A549 treated with Mapracorat at 1 μM for 4 hours (cell line): ENCODE measurements at places on chromosomes 6 and 20. TPM values are rescaled to one million over a fixed set of nuclear protein-coding genes. Genes with fewer than 3 reads are reported as not detected.

The GJA10 gene
- total RNA-seq: not detected in 5 replicates

The SRF gene
- total RNA-seq: 12.3 to 16.9 TPM (median 16.1 TPM) in 5 replicates

The PAX1 gene
- 0.06 TPM in 1 of 5 replicates, not detected in the others for total RNA-seq

The PHF10 gene
- 21.3 to 23.0 TPM (median 22.2 TPM) in 5 replicates for total RNA-seq

The PDE7B gene
- total RNA-seq: 0.66 to 0.92 TPM (median 0.70 TPM) in 5 replicates

The FABP7 gene
- total RNA-seq: not detected in 5 replicates

The KCNB1 gene
- 0.98 to 3.6 TPM (median 1.3 TPM) in 5 replicates for total RNA-seq

The ANKEF1 gene
- total RNA-seq: 5.6 to 6.7 TPM (median 6.0 TPM) in 5 replicates

The CENPQ gene
- 6.1 to 8.2 TPM (median 7.2 TPM) in 5 replicates for total RNA-seq

The SLC32A1 gene
- not detected in 5 replicates for total RNA-seq

The ZBTB46 gene
- total RNA-seq: 0.75 to 1.1 TPM (median 0.92 TPM) in 5 replicates

The C6orf141 gene
- 9.7 to 13.3 TPM (median 11.2 TPM) in 5 replicates for total RNA-seq

The LTA gene
- 0.10 to 0.16 TPM (median 0.12 TPM) in 3 of 5 replicates, not detected in the others for total RNA-seq

The HLA-DRA gene
- total RNA-seq: not detected in 5 replicates

The RRBP1 gene
- total RNA-seq: 103 to 149 TPM (median 138 TPM) in 5 replicates

The CLPSL1 gene
- not detected in 5 replicates for total RNA-seq

The SLC2A10 gene
- not detected in 5 replicates for total RNA-seq

The SALL4 gene
- total RNA-seq: 1.1 to 2.2 TPM (median 1.2 TPM) in 5 replicates

The POU3F2 gene
- not detected in 5 replicates for total RNA-seq

The PGC gene
- total RNA-seq: not detected in 5 replicates

The RMND1 gene
- 12.3 to 14.2 TPM (median 13.3 TPM) in 5 replicates for total RNA-seq

The OR12D3 gene
- total RNA-seq: not detected in 5 replicates

The TMEM200A gene
- 0.06 to 0.07 TPM in 2 of 5 replicates, not detected in the others for total RNA-seq

The C6orf118 gene
- total RNA-seq: 0.14 to 0.20 TPM (median 0.18 TPM) in 4 of 5 replicates, not detected in the other

The FAM110A gene
- total RNA-seq: 5.3 to 11.3 TPM (median 10.3 TPM) in 5 replicates
